ENCODE measurements at places on chromosomes 16 and 17. TPM values are rescaled to one million over a fixed set of nuclear protein-coding genes. Genes with fewer than 3 reads are reported as not detected.

The SCNN1B gene
- total RNA-seq: 0.34 TPM

The CHD9NB gene
- 0.96 TPM for total RNA-seq

The KRT24 gene
- not detected for total RNA-seq

The ITPRIPL2 gene
- total RNA-seq: 16.0 TPM

The TBC1D3 gene
- total RNA-seq: not detected

The PRSS33 gene
- not detected for total RNA-seq

Data from A549 treated with ZK216348 at 1 μM for 4 hours (cell line).